ENCODE measurements at places on chromosomes 11 and 22.
A peak's percentile ranks its signal among the peaks of the same experiment; 100 is the strongest.

DNA sequence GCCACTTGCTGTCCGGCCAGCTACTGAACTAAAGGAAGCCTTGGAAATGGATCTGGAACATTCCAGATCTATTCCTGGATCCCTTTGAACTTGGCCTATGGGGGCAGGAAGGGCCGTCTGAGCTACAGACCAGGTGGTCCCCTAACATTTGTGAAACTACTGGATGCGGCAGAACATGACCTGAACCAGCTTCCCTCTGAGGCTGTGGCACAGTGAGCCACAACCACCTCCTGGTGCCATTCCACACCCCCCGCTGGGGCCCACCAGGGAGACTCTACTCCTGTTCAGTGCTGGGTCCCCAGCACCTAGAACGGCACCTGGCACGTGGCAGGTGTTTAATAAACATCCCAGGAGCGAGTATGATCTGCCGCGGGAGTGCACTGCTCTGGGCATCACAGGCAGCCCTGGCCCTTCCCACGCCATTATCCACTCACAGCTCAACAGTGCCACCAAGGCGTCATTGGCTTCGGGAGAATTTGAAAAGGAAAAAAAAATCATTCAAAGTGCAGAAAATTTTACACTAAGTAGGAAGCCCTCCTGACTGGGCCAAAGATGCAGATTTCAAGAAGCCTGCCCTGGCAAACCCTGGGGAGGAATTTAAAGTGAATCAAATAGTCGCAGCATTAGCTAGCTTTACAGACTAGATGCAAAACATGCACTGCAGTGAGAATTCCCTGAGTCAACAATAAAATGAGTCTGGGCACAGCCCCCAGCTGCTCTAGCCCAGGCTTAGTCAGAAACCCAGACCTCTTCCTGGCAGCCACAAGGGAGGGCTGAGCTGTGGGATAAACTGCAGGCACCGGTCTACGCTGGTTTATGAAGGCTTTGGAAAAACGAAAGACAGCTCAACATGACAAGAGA, 14.3 kb upstream of the EFCAB6 start:
- peak; percentile 43 for DNase-seq

DNA sequence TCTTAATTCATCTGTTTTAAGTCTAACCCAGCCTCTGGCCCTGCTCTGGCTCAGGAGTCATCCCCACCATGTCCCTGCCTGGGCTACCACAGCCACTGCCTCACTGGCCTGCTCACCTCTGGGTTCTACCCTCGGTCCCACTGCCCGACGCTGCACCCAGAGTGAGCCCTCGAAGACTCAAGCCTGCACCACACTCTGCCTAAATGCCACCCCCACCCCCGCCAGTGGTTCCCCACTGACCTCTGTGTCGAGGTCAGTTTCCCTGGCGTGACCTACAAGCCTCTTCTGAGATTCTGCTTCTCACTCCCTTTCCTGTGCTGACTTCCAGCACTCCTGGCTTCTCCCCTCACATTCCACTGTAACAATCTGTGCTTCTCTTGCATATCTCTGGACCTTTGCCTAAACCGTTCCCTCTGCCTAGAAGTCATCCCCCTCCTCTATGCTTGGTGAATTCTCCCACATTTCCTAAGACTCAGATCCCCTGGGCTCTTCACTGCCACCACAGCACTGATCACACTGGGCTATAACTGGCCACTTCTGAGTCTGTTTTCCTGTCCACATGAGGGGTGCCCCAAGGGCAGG, 12.5 kb upstream of the PDE2A start:
- no peak for DNase-seq

GRCh38 chr11:66251809-66252208, 16.6 kb upstream of the RAB1B start:
- DNase-seq: no peak

DNA sequence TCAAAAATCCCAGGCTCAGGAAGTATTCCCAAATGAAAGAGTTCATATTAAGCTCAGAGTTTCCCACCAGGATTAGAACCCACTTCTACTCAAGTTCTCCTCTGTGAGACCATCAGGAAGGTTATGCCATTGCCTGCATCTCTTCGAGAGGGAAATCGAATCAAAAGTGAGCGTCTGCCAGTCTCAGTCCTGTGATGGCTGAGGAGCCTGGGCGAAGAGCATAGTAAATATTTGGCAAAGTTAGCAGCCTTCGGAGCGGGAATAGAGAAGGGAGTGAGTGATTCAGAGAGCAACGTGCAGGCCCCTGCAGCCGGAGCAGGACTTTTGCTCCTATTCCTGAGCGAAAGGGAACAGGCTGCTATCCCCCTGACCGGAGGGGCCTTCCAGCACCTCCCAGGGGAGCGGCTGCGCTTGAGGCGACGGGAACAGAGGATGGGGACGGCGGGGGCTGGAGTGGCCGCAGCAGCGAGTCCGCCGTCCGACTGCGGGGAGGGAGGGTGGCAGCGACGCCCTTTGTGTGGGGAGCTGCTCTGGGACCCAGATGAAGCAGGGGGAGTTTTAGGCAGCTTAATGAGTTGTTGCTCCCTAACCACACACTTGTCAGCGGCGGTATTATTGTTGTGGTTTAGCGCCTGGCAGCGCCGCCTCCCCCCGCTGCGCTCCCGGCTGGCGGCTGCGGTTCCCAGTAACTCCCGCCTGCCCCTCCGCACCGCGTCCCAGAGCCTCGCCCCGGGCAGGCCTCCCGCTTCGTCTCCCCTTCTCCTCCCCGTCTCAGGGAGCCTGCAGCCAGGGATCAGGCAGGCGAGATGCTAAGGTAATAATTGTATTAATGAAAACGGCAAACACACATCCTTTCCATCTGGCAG, 21.7 kb upstream of the NRGN start:
- DNase-seq: no peak

DNA sequence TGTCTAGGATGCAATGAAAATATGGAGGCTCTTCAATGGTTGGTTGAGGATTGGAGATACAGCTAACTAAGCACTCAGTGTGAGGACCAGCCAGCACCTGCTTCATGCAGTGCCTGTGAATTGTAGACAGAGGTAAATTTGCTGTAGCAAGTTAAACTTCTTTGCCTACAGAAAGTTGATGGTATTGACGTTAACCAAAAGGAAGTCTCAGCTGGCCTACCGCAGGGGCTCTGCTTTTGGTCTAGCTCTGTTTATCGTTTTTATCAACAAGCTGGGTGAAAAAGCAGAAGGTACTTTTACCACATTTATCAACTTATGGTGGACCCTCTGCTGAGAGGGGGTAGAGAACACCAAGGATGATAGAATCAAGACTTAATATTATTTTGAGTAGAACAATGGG, 51.6 kb downstream of the GRAMD1B start:
- no peak for DNase-seq

GRCh38 chr22:22181341-22181850, 63.2 kb upstream of the VPREB1 start:
- no peak for DNase-seq

DNA sequence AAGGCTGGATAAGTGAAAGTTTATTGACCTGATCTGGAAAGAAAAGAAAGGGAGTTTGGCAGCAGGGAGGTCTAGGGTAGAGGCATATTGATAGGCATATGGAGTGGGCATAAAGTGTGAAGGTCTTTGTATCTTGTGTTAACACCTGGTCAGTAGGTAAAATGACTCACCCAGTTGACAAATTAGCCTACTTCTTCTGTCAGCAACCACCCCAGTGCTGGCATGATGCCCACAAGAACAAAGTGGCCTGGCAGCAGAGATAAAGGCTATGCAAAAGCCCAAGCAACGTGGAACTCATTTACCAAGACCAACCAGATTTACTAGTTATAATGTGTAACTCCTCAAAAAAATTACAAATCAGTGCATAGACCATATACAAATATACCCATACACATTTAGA, 4.9 kb downstream of the OR10A3 start:
- DNase-seq: no peak

DNA sequence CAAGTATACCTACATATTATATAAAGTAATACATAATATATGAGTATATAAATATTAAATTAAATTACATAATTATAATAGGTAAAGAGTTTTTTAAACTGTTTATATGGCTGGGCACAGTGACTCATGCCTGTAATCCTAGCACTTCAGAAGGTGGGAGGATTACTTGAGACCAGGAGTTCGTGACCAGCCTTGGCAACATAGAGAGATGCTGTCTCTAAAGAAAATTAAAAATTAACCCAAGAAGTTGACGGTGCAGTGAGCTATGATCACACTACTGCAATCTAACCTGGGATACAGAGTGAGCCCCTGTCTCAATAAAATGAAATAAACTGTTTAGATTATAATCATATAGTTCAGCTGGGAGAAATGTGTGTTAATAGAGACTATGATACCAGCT, 363.0 kb downstream of the DDX10 start:
- no peak for DNase-seq

DNA sequence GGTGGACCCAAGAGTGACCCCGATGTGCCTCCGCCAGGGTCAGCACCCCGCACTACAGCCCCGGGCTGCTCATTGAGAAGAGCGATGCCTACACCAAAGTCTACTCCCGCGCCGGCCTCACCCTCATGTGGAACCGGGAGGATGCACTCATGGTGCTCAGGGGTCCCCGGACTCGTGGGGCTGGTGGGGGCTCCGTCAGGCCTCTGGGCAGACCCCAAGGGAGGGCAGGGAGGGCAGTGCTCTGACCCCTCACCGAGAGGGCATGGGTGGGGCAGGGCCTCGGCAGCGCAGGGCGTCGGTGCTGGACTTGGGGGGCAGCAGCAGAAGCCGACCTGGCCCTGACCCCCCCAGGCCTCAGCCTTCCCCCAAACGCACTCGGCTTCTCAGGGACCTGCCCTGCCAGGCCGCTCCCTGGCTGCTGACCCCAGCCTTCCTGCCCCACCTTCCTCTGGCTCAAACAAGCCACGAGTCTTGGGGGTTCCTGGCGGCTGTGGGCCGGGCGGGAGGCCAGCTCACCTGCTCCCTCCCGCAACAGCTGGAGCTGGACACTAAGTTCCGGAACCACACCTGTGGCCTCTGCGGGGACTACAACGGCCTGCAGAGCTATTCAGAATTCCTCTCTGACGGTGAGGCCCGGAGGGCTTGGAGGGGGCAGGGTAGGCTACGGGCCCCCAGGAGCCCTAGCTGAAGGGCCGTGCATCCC, 2.9 kb downstream of the MUC2 start:
- peak; percentile 6 for DNase-seq

- no peak for DNase-seq
These were observed 45.5 kb downstream of the GAB4 start for GRCh38 chr22:16962501-16962900.

DNA sequence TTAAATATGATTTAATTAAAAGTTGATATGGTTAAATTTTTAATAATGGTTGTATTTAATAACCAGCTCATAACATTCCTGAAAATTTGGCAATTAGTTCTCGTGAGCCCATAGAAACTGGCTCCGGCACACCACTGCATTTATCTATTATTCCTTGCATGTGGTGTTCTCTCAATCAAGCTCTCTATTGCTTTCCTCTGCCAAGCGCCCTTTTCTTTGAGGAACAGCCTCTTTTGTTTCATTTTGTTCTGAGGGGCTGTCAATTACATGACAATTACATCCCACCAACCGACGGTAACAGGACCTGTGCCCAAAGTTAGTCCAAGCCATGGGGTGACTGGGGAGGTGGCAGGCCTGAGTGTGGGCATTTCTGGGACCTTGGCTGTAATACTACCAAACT, 8.1 kb downstream of the C11orf91 start:
- no peak for DNase-seq

DNA sequence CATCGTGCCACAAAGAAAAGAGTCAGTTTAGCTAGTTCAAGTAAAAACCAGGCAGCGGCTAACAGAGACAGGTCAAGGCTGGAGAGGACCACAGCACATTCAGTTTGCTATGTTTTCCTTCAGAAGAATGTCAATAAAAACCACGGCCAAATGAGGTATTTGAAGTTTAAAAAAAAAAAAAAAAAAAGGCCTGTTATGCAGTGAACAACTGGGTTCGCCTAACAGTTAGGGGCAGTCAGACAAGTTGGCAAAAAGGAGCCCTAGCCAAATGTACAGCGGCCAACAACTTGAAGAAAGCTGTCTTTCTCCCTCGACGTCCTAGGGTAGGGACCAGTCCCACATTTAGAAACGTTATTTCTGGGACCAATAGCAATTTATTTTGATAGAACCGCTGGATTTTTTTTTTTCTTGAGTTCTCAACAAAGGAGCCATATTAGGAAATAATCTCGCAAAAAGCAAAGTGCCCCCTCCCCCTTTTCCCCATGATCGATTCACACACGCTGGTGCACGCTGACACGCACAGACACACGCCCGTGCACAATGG, 237.8 kb downstream of the TTC28 start:
- DNase-seq: no peak

GRCh38 chr22:17853073-17853472, 78.8 kb upstream of the BID start:
- no peak for DNase-seq

GRCh38 chr11:12863605-12864121, 145.5 kb upstream of the RASSF10 start:
- peak; percentile 90 for DNase-seq

DNA sequence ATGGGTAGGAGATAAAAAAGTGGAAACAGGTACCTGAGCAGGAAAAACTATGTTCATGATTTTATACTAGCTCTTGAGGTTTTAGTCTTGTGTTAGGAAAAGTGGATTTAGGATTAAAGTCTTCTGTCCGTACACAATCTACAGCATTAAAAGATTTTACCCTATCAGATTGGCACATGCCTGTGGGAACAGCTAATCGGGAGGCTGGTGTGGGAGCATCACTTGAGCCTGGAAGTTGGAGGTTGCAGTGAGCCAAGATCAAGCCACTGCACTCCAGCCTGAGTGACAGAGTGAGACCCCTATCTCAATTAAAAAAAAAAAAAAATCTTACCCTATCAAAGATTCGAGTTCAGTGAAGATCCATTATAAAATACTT, 12.2 kb upstream of the CRKL start:
- DNase-seq: peak; percentile 27

DNA sequence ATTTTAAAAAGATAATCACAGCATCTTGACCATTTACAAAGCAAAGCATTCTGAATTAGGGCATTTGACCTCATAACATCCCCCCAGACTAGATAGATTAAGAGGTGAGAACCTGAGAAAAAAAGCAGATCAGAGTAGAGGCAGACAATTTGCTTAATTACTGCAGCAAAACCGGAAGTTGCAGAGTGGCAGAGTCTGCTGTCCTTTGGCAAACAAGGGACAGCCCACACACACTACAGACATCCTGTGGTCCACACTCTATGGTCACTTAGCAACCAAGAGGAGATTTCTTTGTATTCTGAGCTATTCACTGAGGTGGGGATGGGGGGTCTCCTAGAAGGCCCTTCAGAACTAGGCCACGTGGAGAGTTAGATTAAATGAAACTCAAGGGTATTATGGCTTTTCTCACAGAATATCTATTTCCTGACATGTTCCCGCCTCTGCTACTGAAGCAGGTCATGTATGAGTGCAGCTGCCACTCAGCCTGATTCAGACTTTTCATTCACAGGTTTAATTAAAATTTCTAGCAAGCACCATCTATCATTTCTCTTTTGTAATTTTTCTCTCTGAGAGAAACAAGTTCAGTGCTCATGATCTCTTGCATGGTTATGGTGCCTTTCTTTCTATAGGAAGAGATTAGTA, 48.5 kb downstream of the SVIP start:
- no peak for DNase-seq

GRCh38 chr11:23423656-23424055, 563.4 kb upstream of the CCDC179 start:
- no peak for DNase-seq

GRCh38 chr22:23673050-23673620, 17.7 kb upstream of the RGL4 start:
- no peak for DNase-seq

- DNase-seq: no peak
These were observed 55.2 kb upstream of the WNT7B start for GRCh38 chr22:46031965-46032851.

- no peak for DNase-seq
These were observed 8.8 kb upstream of the IZUMO1R start for GRCh38 chr11:94295534-94295933.
